ENCODE measurements at places on chromosomes 6 and 20.

DNA sequence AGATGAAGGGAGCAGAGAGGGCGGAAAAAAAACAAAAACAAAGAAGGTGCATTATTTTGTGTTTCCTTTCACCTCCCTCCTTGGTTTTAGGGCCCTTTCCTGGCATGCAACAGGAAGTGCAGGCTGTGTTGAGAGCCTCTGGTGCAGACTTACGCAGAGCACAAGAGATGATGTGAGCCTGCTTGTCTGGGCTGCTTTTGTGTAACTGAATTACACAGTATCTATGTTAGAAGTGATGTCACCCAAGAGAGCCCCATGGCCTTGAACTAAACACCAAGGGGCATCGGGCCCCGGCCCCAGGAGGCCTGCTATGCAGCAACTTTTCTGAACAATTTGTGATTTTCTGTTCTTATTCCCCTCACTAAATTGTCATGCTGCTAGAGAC, 25.5 kb downstream of the GNAS start:
- no peak for DNase-seq

- no peak for DNase-seq
Measured at GRCh38 chr6:157879034-157879872, 56.2 kb downstream of the SNX9 start.

GRCh38 chr6:106450653-106451052, 90.1 kb downstream of the CRYBG1 start:
- no peak for DNase-seq

DNA sequence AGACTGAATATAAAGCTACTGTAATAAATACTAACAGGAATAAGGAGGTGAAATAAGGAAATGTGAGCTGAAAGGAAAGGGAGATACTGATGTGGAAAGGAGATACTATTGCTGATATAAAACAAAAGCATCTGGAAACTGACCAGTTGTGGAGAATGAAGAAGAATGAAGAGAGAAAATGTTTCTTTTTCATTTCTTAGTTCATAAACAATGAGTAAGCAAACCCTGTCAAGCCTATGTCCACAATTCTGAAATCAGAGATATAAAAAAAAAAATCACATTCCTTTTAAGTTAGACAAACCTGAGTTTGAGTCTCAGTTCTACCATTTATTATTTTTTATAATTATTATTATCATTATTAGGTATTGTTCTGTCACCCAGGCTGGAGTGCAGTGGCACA, 121.6 kb upstream of the GJE1 start:
- no peak for DNase-seq

DNA sequence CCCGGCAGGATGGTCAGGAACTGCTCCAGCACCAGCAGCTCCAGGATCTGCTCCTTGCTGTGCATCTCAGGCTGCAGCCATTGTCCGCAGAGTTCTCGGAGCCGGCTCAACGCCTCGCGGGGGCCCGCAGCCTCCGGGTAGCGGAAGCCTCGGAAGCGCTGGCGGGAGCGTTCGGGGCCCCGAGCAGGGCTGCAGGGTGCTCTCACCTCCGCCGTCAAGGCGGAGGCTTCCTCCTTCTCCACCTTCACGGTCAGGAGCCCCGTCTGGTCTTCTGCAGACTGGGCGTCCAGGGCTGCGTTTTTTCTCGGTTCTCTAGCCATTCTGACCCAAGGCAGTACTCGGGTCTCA, 434 bp downstream of the ZKSCAN4 start:
- DNase-seq = no peak
